ENCODE measurements at places on chromosomes 5 and 9.

DNA sequence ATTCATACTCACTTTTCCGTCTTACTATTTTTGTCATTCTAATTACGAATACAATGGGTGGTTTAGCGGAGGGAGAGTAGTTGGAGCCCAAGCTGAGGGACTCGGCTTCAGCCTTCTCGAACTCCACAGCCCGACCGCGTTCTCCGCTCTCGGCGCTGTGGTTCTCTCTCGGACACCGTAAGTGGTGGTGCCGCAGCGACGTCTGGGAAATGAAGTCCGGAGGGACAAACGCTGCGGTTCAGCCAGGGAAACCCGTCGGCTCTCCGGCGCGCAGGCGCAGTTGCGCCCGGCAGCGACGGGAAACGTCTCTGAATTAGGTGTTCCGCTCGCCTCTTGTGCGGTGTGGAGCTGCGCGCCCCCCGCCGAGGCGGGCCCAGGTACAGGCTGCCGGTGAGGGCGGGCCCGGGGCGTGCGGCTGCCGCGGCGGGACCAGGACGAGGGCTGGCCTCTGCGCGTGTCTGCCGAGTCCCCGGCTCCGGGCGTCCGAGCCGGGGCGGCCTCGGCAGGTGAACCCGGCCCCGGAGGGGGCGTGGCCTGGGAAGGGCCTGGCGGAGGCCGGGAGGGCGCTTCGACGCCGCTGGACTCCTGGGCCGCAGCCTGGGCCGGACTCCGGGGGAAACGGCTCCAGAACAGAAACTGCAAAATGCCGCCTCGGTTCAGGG lies at the start of gene ZNF879:
Gene ZNF879 (plus strand): TSS at position 277 of the 662 bp plus-strand sequence. CDS start 1,201 bp downstream, outside the sequence.
- DNase-seq: peak; percentile 95

DNA sequence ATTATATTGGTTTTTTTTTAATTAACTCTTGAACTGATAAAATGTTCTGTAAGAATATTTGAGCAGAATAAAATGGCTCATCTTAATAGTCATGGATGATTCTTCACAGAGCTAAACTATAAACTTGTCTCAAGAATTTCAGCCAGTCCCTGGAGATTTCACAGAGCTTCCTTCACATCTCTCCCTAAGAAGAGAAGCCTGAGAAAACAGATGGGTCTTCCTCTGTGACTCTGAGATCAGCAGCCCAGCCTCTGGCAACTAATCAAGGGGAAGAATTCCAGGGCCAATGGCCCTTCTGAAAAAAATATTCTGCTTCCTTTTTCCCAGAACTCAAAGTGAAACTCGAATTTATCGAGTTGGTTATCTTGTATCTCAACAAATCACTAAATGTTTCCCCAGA lies 122.2 kb upstream of the ITGA1 start:
- DNase-seq: no peak

GRCh38 chr9:21804331-21804730 lies 1.9 kb downstream of the MTAP start:
- DNase-seq: no peak

GRCh38 chr5:5302201-5302600 lies 120.3 kb upstream of the ICE1 start:
- no peak for DNase-seq

- no peak for DNase-seq
Observed at GRCh38 chr5:95915999-95916686, 45.5 kb downstream of the ELL2 start.

DNA sequence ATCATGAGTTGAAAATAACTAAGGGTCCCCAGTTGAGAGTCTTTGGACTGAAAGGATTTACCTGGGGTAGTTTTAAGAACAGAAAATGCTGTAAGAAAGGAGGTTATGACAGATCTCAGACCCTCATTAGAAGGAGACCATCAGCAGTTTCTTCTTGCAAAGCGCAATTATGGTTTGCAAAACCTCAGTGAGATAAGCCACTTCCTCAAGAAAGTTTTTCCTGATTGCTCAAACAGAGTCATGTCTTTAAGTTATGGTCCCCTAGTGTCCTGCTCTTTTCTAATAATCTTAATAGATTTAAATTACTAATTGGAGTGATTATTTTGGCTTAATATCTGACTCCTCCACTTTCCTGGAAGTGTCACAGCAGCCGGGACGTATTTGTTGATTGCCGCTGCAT lies 293.2 kb upstream of the KLF4 start:
- DNase-seq: no peak

DNA sequence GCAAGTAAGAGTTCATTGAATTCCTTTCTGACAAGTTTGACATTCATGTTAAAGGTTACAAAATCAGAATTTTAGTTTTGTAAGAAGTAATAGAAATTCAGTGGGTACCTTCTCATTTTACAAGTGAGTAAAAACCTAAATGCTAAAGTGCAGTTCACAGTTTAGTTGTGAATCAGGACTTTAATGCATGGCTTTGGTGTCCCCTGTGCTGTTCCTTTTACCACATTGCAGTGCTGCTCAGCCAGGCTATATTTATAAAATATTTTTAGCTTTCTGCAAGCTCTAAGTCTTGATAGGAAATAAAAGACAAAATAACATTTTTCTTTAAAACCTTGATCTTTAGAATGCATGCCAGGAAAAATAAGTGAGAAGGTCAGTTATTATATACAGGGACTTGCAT lies 26.3 kb downstream of the PAM start:
- DNase-seq: no peak

- DNase-seq: peak; percentile 30
Observed at GRCh38 chr9:136326061-136326760, 1.1 kb upstream of the GPSM1 start.

DNA sequence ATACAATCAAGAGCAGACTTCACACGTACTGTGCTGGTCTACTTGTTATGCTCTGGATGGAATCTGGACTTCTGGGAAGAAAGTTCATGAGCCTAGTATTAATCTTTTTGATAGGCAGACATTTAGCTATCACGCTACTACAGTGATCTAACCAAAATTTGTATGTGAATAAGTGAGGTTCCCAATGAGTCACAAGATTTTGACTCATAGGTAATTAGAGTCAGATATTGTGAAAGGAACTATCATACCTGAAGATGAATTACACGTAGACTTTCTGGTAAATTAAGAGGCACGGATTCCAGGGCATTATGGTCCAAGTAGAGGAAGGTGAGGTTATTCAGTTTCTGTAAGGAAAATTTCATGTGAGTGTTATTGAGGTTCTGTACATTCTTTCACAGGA lies 18.4 kb downstream of the OGN start:
- no peak for DNase-seq

- DNase-seq: peak; percentile 80
Observed at GRCh38 chr5:160649304-160649703, 202.7 kb downstream of the ATP10B start.

- DNase-seq: no peak
Observed at GRCh38 chr5:89758146-89758545, 651.4 kb downstream of the CETN3 start.

- DNase-seq: peak; percentile 53
Observed at GRCh38 chr5:150320044-150320613, 17.4 kb upstream of the ARSI start.

DNA sequence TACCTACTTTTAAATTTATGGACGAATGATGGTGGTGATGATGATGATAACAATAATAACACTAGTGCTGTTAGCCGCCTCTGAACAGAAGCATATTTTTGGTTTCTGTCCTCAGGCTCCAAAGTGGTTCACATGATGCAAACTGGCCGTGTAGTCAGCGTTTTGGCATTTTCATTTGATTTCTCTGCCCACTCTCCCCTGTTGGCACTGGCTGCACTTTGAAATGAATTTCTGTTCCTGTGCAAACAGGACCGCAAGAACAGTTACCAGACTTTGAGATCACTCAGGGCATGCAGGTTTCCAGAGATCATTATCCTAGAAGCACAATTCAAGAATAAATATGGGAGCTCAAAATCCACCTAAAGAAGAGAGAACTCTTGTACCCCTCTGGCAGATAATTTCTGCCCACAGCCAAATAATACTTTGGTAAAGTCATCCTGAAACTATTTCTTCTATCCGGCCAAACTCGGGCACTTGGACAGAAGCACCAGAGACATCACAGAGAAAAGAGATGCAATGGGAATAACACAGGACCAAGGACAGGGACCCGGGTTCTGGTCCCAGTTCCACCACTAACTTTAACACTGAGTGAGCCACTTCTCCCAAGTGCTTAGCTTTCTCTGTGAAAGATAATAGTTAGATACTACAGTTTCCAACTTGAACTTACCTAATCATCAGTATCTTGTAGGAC lies 201.7 kb upstream of the PTGER4 start:
- DNase-seq: no peak

GRCh38 chr5:71600783-71601182 lies 13.6 kb downstream of the MCCC2 start:
- no peak for DNase-seq
